ENCODE measurements at places on chromosomes 12 and 14.

DNA sequence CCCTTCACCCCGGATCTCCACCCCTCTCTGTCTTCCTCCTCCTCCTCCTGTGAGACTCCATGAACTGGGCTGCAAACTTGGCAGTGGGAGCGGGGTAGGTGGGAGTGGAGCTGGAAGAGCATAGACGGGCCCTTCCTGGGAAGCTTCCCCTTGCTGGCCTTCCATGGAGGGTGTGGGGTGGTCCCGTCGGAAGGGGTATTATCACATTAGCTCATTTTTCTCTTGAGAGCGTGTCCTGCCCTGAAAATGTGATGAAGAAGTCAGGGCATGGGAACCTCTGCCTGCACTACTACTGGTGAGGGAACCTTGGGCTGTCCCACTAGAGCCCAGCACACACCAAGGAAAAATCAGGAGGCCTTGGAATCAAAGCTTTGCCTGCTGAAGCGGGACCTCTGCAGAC lies 66.5 kb downstream of the CACNA1C start:
- no peak for DNase-seq

DNA sequence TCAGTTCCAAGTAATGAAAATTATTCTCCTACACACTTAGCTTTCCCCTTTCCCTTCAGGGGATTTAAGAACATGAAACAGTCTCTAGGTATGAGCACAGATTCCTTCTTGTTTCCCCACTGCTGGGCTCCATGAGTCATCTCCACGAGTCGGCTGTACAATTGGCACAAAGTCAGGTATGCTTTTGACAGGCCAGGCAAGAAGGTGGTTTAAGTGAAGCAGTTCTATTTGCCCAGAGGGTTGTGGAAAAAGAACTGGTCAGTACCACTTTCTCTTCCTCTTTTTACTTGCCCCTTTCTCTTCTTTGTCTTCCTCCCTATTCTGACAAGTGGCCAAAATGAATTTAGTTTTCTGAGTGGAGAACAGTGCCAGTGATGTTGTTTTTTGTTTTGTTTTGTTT lies 16.3 kb downstream of the DYNC1H1 start:
- no peak for DNase-seq

DNA sequence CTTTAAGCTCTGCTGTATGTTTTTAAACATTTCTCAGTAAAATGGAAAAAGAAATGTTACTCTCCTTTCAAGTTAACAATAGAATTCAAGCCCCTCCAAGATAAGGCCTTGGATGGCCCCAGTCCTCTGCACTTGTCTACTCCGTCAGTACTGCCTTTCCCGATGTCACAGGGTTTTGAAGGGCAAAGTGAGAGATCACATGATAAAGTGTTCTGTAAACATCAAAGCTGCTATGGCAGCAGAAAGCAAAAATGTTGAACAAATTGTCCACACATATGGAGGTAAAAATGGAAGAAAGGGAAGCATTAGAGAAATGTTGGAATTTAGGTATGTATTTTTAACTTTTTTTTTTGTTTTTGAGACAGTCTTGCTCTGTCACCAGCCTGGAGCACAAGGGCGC lies 33.5 kb upstream of the CDK2AP1 start:
- no peak for DNase-seq

GRCh38 chr14:53354336-53354735 lies 201.2 kb upstream of the DDHD1 start:
- no peak for DNase-seq

- no peak for DNase-seq
Observed at GRCh38 chr14:62066304-62066703, 304.1 kb downstream of the SNAPC1 start.

DNA sequence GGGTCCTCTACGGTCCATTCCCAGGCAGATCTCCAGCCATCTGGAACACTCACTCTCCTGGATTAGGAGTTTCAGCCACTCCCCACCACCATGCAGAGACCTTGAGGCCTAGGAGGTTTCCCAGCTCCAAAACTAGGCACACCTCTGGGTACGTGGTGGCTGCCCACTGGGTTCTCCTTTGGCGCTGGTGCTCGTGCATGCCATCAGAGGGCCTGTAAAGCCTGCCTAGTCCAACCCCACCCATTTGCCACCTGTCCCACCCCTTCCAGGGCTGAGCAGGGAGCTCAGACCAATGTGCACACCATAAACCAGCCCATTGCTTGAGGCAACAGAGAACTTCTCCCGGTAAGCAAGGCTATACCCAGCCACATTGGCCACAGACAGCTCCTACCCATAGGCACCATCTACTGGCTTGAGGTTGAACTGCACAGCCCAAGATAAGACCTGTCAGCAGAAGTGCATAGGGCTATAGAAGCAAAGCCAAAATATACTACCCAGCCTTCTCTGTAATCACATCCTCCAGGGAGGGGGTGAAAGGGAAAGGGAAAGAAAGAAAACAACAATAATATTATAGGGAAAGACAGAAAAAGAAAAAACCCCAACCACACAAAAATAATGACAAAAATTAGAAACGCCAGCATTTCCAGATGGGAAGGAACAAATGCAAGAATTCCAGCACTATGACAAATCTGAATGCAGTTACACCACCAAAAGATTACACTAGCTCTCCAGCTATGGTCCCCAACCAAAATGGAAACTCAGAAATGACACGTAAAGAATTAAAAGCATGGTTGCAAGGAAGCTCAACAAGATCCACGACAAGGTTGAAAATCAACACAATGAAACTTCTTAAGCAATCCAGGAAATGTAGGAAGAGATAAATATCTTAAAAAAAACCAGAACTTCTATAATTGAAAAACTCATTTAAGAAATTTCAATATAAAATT lies 111.9 kb upstream of the CCDC175 start:
- DNase-seq, result no peak

DNA sequence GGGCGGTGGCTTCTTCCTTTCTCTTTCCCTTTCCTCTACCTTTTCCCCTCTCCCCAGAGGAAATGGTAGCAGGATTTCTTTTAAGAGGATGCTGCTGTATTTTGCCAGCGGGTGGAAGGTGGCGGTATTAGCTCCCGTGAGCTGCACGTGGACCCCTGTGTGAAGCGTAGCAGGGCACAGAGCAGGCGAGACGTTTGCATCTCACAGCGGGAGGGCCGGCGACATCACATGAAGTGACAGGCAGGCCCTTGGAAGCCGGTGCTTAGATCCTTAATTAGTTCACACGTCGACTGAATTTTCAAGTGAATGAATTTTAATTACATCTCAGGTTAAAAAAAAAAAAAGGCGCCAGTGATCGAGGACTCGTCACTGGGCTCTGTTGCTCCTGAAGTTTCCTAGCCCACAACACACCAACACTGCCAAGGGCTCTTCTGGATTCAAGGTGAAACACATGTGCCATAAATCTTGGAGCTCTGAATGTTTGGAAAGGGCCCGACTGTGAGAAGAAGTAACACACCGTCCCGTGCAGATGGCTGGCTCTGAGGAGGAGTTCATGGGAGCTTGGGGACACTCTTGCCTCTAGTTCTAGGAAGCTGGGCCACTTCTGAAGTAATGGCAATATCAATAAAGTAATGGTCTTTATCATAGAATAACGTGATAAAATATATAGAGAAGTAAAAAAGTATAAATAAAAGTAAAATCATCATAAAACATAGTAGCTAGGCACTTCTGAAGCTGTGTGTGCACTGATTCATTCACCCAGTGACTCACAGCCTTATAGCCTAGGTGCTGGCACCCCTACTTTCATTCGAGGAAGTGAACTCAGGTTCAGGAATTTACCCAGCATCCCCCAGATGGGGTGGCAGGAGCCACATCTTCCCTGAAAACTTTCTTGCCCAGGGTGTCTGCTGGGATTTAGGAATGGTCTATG lies 75.3 kb downstream of the AACS start:
- DNase-seq, result no peak

DNA sequence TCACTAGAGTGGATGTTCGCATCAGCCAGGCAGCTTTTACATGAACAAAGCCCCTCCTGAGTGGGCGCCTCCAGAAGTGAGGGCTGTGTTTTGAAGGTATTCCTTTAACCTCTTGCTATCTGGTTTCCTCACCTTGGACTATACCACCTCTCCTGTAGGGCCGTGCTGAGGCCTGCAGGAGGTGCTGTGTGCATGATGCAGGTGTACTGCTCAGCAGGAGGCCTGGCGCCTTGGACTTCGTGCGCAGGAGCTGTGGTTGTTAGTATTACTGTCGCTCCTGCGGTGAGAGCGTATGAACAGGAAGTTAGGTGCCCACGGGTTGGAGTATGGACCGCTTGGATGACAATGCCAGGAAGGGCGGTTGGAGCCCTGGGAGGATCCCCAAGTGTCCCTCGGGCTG lies 130.7 kb downstream of the TSPAN9 start:
- no peak for DNase-seq

DNA sequence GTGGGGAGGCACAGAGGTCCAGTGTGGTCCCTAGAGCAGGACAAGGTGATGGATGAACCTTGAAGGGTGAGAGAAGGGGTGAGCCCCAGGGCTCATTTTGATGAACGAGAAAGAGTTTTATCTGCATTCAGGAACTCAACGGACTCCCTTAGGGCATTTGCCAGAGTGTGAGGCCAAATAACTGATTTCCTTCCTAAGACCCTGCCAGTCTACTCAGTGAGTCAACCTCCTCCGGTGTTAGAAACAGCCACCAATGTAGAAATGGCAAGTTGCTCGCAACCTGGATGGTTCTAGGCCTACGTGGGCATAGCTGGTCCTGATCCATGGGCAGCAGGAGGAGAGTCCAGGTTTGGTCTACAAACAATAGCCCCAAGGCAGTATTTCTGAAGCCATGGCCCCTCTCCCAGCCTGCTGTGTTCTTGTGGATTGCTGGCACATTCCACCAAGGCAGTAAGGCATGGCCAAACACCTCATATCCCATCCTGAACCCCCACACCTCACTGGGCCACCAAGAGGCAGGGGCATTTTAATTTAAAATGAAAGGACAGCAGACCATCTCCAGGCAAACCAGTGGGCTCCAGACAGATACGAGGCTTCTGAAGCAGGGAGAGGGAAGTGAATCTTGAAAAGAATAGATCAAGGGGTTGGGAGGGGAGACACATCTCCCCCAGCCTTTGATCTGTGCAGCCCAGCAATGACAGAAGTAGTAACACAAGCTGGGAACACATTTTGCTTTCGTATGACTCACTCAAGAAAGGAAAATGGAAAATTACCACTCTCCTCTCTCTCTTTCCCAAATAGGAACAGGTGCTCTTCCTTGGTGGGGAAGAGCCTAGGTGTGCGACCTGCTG lies 25.4 kb upstream of the TESC start:
- no peak for DNase-seq

GRCh38 chr14:89540009-89540829 lies 123.2 kb upstream of the FOXN3 start:
- peak; percentile 15 for DNase-seq

DNA sequence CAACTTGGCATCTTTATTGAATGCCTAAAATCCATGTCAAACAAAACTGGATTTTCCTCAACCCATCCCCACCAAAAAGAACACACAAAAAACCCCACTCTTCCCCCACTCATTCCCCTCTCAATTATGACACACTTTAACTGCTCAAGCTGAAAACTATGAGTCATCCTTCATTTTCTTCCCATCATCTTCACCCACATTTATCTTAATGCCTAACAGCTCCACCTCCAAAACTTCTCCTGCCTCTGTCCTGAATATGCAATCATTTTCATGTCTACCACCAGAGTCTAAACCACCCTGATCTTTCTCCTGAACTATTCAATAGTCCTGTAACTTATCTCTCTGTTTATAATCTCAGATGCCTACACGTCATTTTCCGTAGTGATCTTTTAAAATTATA lies 239.7 kb downstream of the BCAT1 start:
- no peak for DNase-seq

GRCh38 chr14:75293920-75294648 lies 15.5 kb downstream of the FOS start:
- peak; percentile 88 for DNase-seq

GRCh38 chr12:25811656-25812126 lies 146.8 kb upstream of the RASSF8 start:
- DNase-seq, result no peak

DNA sequence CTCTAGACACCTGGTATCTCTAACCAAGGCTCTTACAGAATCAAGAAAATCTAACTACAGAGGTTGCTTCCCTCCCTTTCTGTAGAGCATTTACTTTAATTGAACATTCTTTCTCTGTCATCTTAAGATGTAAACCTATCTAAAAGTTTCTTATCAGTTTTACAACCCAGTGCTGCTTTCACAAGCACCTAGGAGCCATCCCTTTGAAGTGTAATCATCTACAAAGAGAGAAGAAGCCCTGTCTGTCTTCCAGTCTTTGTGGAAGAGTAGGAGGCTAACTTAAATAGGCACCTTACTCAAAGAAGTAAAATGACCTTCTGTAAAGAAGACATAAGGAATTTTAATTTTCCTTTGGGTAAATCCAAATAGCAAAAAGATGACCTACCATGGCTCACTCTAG lies 763.9 kb upstream of the LRFN5 start:
- DNase-seq, result no peak

- peak; percentile 64 for DNase-seq
Observed at GRCh38 chr14:94129758-94130414, 482 bp upstream of the IFI27L2 start.

- DNase-seq, result no peak
Observed at GRCh38 chr12:21831791-21832344, 57.4 kb upstream of the KCNJ8 start.

- no peak for DNase-seq
Observed at GRCh38 chr12:107503129-107503855, 182.3 kb upstream of the PWP1 start.

GRCh38 chr14:74695406-74695805 lies 17.5 kb downstream of the AREL1 start:
- DNase-seq, result no peak

GRCh38 chr14:101731187-101732080 lies 30.1 kb upstream of the PPP2R5C start:
- peak; percentile 53 for DNase-seq

- DNase-seq, result no peak
Observed at GRCh38 chr14:101199028-101199770, 295.7 kb upstream of the RTL1 start.

Data from stimulated activated effector memory CD8-positive, alpha-beta T cell treated with anti-CD3 and anti-CD28 coated beads, Interleukin-12 subunit alpha, Interleukin-12 subunit beta, amount 100 ng/mL, for 72 hours (primary cell).